Left renal pelvis (tissue), 4 donors: ENCODE measurements at places on chromosomes 1 and 21. TPM values are rescaled to one million over a fixed set of nuclear protein-coding genes. Genes with fewer than 3 reads are reported as not detected.

DNA sequence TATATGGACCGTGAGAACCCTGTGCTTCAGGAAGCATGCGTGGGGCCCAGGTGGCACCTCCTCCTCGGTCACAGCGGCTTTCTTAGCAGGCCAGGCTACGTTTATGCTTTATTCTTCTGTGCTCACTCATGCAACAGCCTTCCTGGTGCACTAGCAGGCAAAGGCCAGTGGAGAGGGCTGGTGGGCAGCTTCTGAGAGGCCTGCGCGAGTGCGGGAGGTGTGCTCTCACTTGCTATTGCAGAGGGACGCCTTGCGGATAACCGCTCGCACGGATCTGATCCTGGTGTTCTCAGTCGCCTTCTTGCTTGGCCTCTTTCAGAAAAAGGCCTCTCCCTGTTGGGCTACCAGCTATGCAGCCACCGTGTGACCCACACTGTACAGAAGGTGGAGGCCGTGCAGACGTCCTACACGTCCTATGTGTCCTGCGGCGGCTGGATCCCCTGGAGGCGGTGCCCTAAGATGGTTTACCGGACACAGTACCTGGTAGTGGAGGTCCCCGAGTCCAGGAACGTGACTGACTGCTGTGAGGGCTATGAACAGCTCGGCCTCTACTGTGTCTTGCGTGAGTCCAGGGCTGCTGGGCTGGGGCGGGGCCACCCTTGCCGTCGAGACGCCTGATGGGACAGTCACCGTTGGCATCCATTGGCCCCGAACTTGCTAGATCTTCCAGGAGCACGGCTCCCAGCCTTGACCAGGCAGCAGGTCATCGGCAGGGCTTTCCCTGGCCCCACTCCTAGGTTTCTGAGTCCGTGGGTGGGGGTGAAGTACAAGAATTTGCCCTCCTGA lies 4.8 kb downstream of the UMODL1 start:
- DNase-seq, result no peak

GRCh38 chr1:223731133-223731770 lies 18.9 kb downstream of the CAPN2 start:
- DNase-seq, result no peak

- no peak for DNase-seq
Measured at GRCh38 chr1:219639876-219640577, 27.1 kb upstream of the ZC3H11B start.

GRCh38 chr1:53603431-53603830 lies 135.5 kb downstream of the GLIS1 start:
- no peak for DNase-seq

GRCh38 chr1:172002725-172003345 lies 161.5 kb downstream of the DNM3 start:
- DNase-seq, result peak; percentile 39

- no peak for DNase-seq
Measured at GRCh38 chr21:42493109-42494060, 2.6 kb downstream of the RSPH1 start.

- peak; percentile 16 for DNase-seq
Measured at GRCh38 chr1:218557731-218558130, 212.6 kb downstream of the TGFB2 start.

DNA sequence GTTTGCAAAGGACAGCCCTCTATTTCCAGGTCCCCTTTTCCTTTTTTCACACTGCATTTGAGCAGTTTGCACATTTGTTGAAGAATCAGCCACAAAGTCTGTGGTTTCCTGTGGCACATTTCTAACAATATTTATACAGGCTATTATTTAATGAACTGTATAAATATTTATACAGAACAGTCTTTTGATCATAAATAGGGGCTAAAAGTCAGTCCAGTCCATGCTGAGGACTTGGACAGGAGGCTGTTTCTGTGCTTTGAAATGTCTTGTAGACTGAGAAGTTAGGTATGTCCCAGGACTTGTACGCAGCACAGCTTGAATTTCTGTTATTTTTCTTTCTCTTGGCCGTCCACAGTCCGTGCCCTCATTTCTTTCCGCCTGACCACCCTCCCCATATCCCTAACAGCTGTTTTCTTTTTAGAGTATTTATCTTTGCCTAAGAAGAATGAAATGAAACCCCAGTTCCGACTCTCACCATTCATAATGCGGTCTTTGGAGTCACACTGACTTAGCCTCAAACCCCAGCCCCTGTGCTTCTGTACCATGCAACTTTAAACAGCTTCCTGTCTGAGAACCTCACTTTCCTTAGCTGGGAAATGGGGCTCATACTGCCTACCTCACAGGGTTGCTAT lies 19.7 kb downstream of the FGGY start:
- no peak for DNase-seq

GRCh38 chr1:101846820-101847219 lies 149.9 kb downstream of the OLFM3 start:
- peak; percentile 29 for DNase-seq

- peak; percentile 77 for DNase-seq
Measured at GRCh38 chr1:9717193-9718005, 65.9 kb downstream of the PIK3CD start.

The PGLYRP3 gene
- not detected for polyA plus RNA-seq
